Kidney (tissue), 22 donors: ENCODE measurements at places on chromosomes 13 and 19.
A peak's percentile ranks its signal among the peaks of the same experiment; 100 is the strongest.

- peak; percentile 75 for DNase-seq
These were observed 9.2 kb upstream of the KANK3 start for GRCh38 chr19:8352134-8352827.

DNA sequence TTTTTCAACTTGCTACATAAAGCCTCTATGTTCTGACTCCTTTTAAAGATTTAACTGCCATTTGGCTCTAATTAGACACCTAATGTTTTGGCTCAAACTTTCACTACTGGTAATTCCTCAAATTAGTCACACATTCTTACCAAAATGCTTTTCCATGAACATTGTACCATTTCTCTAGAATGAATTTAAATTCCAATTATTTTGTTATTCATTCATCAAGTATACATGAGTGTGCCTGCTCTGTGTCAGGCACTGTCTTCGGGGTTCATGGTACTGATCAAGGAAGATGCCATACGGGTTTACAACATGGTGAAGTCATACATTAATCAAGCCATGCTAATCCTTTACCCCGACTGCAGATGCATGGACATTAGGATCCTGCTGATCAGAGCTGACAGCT lies 69.1 kb upstream of the POSTN start:
- DNase-seq, result no peak

GRCh38 chr13:24652359-24652758 lies 27.8 kb upstream of the ATP12A start:
- no peak for DNase-seq

DNA sequence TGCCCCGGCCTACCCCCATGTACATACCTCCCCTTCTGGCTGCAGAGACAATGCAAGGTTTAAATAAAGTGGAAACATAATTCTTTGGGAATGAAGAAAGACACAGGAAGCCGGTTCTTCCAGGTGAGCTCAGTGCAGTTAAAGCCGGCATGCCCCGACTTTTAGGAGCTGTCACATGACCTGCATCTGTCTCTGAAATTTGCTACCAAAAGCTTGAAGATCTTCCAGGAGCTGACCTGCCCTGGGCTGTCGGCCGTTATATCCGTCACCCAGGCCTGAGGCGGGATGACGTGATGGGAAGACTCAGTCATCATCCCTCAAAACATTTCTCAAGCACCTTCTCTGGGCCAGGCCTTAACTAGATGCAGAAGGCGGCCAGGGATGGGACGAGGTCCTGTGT lies 10.3 kb downstream of the RAB8A start:
- no peak for DNase-seq

- DNase-seq, result peak; percentile 25
These were observed 34.4 kb downstream of the STARD13 start for GRCh38 chr13:33251131-33251661.

- DNase-seq, result no peak
These were observed 4.2 kb upstream of the SPC24 start for GRCh38 chr19:11159598-11160439.
